Immature natural killer cell (primary cell): ENCODE measurements at places on chromosomes 2 and 18.
A peak's percentile ranks its signal among the peaks of the same experiment; 100 is the strongest.

GRCh38 chr2:132538331-132538855 is 121.8 kb downstream of the GPR39 start:
- DNase-seq: no peak

DNA sequence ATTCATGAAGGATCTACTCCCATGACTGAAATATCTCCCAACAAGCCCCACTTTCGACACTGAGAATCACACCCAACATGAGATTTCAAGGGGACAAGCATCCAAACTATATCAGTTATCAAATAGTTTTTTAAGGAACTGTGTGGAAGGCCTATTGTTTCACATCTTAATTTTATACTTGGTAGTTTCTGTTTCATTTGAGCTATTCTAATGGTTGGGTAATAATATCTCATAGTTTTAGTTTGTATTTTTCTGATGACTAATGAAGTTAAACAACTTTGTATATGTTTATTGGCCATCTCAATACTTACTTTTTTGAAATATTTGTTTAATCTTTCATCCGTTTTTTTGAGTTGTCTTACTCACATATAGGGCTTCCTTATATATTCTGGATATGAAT is 135.0 kb downstream of the SCG2 start:
- no peak for DNase-seq

- DNase-seq: no peak
Measured at GRCh38 chr18:6200204-6200774, 214.4 kb downstream of the L3MBTL4 start.

DNA sequence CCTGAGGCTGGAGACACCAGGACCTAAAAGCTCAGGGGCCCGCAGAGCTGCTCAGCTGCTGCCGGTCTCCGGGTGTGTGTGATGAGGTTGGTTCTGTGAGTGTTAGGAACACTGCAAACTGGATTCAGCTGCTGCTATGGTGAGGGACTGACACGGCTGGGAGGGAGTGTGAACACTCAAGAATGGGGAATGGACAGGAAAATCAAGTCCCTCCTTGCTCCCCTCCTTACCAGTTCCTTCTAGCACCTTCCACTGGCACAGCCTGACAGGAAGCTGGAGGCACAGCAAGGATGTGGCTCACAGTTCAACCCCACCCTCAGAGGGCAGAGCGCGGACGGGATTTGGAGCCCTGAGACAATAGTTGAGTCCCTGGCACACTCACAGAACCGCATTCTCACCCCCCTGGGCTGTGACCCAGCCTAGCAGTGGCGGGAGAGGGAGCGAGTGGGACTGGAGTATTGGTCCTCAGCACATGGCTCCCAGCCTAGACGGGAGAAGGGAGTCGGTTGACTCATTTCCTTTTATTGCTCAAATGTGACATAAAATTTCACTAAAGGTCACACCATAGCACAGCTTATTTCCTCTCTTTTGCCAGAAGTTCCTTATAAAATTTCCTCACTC is 42.5 kb downstream of the LRRC30 start:
- no peak for DNase-seq

- DNase-seq: peak; percentile 19
Measured at GRCh38 chr2:23658466-23658942, 268.4 kb downstream of the ATAD2B start.

DNA sequence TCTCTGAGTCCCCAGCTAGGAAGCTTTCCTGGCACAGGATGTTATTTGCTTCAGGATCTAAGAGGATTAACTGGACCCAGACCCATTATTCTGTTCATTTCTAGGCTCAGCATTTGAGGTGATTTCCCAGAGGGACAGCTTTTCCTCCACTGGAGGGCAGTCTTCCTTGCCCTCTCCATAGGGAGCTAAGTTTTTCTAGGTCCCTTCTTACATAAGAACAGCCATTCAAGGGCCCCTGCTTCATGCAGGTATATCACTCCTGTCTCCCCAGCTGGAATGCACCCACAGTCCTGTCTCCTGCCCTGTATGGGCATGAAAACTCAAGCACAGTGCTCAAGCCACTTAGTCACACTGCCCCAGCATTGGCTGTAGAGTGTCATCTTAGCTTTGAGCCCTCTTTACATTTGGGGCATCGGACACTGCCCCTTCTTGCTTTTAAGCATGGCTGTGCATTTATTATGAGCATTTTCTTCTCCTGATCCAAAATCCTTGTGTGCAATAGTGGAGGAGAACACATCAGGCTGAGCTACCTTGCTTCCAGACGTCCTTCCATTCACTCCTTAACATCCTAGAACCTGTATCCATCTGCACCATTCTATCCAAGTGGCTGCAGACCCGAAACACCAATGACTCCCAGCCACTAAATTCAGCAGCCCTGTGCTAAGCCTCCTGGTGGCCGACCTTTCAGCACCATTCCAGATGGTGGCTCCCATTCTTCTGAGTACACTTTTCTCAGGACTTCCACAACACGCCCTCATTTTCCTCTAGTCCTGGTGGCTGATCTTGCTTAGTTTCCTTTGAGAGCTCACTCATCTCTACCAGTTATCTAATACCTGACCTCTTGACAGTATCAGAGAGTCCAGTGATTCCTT is 80.0 kb downstream of the COPS8 start:
- DNase-seq: no peak

DNA sequence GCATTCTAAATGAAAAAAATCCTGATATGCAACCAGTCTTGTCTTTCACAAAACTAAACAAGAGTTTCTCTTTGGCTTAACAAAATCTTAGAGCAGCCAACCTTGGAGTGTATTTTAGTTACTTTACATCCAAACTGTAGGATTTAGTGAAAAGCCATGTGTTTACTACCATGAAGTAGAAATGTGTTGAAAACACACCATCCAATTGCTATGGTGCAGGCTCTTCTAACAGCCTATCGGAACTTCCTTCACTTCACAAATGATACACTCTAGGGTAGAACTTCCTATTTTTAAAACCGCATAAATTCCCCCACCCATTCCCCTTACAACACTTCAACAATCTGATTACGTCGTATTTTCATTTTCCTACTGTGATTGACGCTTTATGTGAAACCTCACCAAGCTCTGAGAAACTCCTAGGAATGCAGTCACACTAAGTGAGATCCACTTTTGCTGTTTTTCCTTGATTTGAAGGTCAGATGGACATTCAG is 74.4 kb upstream of the MAP4K4 start:
- DNase-seq: no peak

DNA sequence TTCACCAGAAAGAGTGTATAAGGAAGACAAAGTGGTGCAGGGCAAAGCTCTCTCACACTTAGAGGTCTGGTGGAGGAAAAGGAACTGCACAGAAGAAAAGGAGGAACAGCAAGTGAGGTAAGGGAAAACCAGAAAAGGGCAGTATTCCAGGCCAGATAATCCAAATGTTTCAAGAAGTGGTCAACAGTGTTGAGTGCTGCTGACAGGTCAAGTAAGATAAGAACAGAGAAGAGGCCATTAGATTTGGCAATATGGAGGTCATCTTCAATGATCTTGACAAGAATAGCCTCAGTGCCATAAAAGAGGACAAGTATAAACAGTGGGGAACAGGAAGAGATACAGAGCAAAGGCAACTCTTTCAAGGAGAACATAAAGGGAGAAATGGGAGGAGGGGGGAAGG is 15.0 kb downstream of the ADD2 start:
- DNase-seq: no peak

DNA sequence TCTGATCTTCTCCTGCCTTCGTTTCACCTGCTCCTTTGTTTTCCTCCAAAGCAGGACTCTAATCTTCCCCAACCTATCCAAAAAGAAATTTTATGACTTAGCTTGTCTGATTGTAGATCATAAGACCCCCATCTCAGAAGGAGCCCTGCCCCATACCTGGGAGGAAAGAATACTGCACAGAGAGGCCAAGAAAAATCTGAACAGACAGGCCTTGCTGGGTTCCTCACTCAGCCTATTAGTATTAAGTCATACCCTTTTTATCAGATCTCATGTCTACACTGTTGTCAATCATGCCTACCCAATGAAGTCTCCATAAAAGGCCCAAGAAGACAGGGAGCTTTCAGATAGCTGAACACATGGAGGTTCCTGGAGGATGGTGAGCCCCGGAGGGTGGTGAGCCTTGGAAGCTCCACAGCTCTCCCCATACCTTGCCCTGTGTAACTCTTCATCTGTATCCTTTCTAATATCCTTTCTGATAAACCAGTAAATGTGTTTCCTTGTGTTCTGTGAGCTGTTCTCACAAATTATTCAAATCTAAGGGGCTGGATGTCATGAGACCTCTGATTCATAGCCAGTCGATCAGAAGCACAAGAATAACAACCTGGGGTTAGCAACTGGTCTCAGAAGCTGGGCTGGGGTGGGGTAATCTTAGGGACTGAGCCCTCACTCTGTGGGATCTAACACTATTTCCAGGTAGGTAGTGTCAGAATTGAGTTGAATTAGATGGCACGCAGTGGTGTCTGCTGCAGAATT is 108.8 kb downstream of the SPOPL start:
- no peak for DNase-seq
